Calu3 (cell line): ENCODE measurements at places on chromosomes 2 and 18. TPM values are rescaled to one million over a fixed set of nuclear protein-coding genes. Genes with fewer than 3 reads are reported as not detected.

The NAT8 gene
- not detected in 2 replicates for total RNA-seq

The MC2R gene
- total RNA-seq: not detected in 2 replicates

The ANKZF1 gene
- 44.1 and 56.6 TPM in 2 replicates for total RNA-seq

The SCTR gene
- total RNA-seq: 0.56 and 0.85 TPM in 2 replicates

The ST8SIA3 gene
- total RNA-seq: not detected in 2 replicates

The ATP6V1C2 gene
- total RNA-seq: 0.28 and 0.61 TPM in 2 replicates

The ADRA2B gene
- 0.22 TPM in 1 of 2 replicates, not detected in the other for total RNA-seq

The TXNDC2 gene
- not detected in 2 replicates for total RNA-seq

The CHRND gene
- not detected in 2 replicates for total RNA-seq

The EXOC6B gene
- total RNA-seq: 26.4 and 26.6 TPM in 2 replicates

The STARD6 gene
- total RNA-seq: not detected in 2 replicates

The NR4A2 gene
- 4.9 and 6.2 TPM in 2 replicates for total RNA-seq
